Regular cardiac myocyte (primary cell): ENCODE measurements at places on chromosomes 1 and 21. TPM values are rescaled to one million over a fixed set of nuclear protein-coding genes. Genes with fewer than 3 reads are reported as not detected.

LCE1A gene
- total RNA-seq: not detected in 2 replicates

SPRR3 gene
- not detected in 2 replicates for total RNA-seq

SMIM12 gene
- total RNA-seq: 19.4 and 44.3 TPM in 2 replicates

PLEKHM2 gene
- total RNA-seq: 49.7 and 63.1 TPM in 2 replicates

AQP10 gene
- total RNA-seq: 0.19 and 0.56 TPM in 2 replicates
